ENCODE measurements at places on chromosomes 5 and 9. TPM values are rescaled to one million over a fixed set of nuclear protein-coding genes. Genes with fewer than 3 reads are reported as not detected.

FAM163B gene
- total RNA-seq, result not detected

DNA sequence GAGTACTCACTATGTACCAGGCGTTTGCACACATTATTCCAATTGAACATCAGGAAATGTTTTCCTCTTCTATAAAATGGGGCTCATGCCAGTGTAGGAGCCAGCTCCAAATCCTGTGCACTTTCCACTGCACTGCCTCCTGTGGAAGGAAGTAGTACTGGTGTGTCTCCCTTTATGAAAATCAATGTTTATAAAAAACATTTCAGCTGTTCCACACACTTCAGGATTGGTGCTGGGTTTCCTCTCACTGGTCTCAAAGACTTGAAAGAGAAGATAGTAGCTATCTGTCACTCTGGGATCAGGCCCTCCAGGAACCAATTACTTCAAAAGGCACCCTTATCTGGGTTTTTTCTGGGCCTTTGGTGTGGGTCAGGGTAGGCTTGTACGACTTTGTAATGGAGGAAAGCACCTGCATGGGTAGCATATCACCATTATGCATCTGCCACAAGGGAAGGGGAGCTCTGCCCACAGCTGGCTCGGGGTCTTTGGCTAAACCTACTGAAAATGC is 32.5 kb downstream of the RAB14 start:
- H3K27ac ChIP-seq, result no peak overlapping the region
- H3K36me3 ChIP-seq, result peaks cover 85% of the 10 kb centered on the region
- peaks cover 6% of the 10 kb centered on the region for H3K4me1 ChIP-seq
- H3K27me3 ChIP-seq, result no peaks in the 10 kb centered on the region

DNA sequence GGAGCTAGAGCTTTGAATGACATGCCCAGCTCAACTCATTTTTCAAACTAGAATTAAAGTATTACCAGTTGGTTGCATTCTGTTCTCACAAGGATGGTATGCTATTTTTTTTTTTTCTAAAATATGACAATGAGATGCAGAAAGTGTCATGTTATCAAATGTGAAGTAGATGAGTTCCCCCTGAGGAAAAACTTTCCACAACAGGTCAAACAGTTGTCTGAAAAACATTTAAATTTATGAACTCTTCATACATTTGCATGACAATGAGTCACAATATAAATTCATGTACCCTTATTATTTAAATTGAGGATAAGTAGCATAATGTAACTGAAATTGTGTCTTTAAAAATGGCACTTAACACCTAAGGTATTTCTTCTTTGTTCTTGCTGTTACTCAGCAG is 1720.5 kb upstream of the NUDT12 start:
- H3K27me3 ChIP-seq, result no peaks in the 10 kb centered on the region
- no peaks in the 10 kb centered on the region for H3K36me3 ChIP-seq
- no peak overlapping the region for H3K27ac ChIP-seq
- no peak overlapping the region for H3K4me3 ChIP-seq

GRCh38 chr9:78370991-78371390 is 74.1 kb downstream of the PSAT1 start:
- H3K27ac ChIP-seq, result no peak overlapping the region
- H3K36me3 ChIP-seq, result no peaks in the 10 kb centered on the region
- peaks cover 73% of the 10 kb centered on the region for H3K27me3 ChIP-seq
- H3K4me3 ChIP-seq, result no peak overlapping the region
- DNase-seq, result no peak
- H3K4me1 ChIP-seq, result no peaks in the 10 kb centered on the region

SIT1 gene
- not detected for total RNA-seq

- DNase-seq, result no peak
- no peaks in the 10 kb centered on the region for H3K27me3 ChIP-seq
- no peaks in the 10 kb centered on the region for H3K36me3 ChIP-seq
- no peak overlapping the region for H3K4me3 ChIP-seq
- H3K4me1 ChIP-seq, result peaks cover 51% of the 10 kb centered on the region
Measured at GRCh38 chr9:134214386-134214765, 50.0 kb upstream of the RNU6ATAC start.

- DNase-seq, result no peak
- peak overlapping the region; percentile 36 for H3K27ac ChIP-seq
- peaks cover 4% of the 10 kb centered on the region for H3K36me3 ChIP-seq
- H3K4me1 ChIP-seq, result peaks cover 6% of the 10 kb centered on the region
- H3K4me3 ChIP-seq, result no peak overlapping the region
- no peaks in the 10 kb centered on the region for H3K27me3 ChIP-seq
Measured at GRCh38 chr9:5838884-5839571, 6.1 kb upstream of the ERMP1 start.

DNA sequence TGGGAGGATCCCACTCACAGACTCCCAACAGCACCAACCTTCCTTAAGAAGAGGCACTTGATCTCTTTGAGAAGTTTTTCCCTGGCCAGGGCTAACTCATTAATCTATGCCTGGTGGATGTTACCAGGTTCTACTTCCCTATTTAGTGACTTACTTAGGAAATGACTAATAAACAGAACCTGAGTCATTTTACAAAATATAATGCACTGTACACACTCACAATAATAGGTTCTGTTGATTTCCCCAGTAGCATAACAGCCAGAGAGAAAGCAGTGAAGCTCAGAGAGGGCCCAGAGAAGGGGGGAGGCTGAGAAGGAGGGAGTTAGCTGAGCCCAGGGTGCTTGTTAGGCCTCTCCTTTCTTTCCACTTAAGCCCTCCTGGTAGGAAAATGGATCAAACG is 27.1 kb downstream of the FRMD3 start:
- peaks cover 65% of the 10 kb centered on the region for H3K4me1 ChIP-seq
- no peak overlapping the region for H3K4me3 ChIP-seq
- no peak for DNase-seq
- H3K27me3 ChIP-seq, result no peaks in the 10 kb centered on the region

FBXL7 gene
- total RNA-seq, result 27.7 TPM

DNA sequence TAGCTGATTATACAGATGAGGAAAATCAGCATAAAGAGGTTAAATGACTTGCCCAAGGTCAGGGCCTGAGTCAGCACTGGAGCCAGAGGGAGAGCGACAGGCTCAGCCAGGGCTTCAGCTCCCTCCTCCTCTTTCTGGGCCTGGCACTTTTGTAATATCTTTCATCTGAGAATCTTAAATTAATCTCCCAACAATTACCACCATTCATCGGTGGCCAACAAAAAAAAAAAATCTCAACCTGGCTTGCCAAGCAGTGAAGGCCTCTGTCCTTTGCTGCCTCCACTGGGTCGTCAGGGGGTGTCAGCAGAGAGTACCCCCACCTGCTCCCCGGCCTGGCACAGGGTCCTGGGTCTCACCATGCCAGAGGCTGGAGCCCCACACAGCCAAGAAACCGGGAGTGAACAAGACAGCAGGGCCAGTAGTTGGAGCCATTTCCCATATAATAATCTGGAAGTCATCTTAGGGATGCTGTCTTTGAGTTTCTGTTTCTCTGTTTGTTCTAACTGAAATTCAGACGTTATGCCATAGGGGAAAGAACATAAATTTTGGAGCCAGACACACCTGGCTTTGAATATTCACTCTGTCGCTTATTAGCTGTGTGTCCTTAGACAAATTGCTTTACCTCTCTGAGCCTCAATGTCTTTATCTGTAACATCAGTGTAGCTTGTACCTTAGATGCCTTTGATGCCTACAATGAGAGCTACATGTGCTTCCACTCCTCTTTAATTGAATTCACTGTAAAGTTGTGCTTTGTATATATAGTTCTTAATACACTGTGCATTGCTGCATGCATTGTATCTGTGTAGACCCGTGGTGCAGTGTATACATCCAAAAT is 299.9 kb upstream of the MSX2 start:
- H3K4me1 ChIP-seq, result peaks cover 10% of the 10 kb centered on the region
- peaks cover 45% of the 10 kb centered on the region for H3K27me3 ChIP-seq
- no peaks in the 10 kb centered on the region for H3K36me3 ChIP-seq
- H3K4me3 ChIP-seq, result no peak overlapping the region
- no peak overlapping the region for H3K27ac ChIP-seq

DNA sequence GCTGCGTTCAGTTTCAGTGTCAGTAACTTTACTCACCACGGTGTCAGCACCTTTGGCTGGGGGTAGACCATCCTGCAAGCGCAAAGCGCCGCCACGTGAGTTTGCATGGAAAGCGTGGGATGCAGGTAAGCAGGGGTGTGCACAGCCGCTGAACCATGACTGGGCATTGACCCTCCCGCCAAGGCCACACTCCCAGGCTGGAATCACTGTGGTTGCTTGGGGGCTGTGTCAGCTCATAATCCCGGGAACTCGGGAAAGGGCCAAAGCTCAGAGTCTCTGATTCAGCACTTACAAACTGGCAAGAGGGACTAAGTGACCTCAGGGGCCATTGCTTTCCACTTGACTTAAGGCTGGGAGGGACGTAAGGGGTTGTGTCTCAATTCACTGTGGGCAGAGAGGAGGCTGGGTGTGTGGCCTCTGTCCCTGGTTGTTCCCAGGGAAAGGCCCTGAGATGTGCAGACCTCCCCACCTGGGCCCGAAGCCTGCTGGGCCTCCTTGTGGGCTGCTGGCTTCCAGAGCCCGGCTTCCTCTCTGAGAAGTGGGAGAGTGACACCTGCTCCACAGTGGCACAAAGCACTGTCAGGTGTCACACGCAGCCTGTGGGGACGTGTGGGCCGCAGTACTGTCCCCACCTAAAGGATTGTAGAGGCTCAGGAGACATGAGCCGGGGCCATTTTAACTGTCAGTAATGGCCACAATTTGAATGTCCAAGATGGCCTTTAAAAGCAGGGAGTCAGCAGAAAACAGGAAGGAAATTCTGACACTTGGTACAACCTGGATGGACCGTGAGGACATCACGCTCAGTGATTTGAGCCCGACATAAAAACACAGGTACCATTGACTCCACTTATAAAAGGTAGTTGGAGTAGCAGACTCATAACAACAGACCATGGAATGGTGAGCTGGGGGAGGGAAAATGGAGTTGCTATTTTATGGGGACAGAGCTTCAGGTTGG is 16.7 kb downstream of the ABO start:
- peaks cover 30% of the 10 kb centered on the region for H3K4me1 ChIP-seq
- H3K4me3 ChIP-seq, result no peak overlapping the region
- H3K27ac ChIP-seq, result peak overlapping the region; percentile 77
- no peak for DNase-seq

GRCh38 chr5:36173426-36173825 is 21.5 kb downstream of the SKP2 start:
- no peak overlapping the region for H3K27ac ChIP-seq
- DNase-seq, result no peak
- peaks cover 87% of the 10 kb centered on the region for H3K36me3 ChIP-seq
- no peaks in the 10 kb centered on the region for H3K27me3 ChIP-seq
- H3K4me3 ChIP-seq, result no peak overlapping the region
- no peaks in the 10 kb centered on the region for H3K4me1 ChIP-seq

PCDHGC5 gene
- 2.9 TPM for total RNA-seq

FOXD1 gene
- total RNA-seq, result 0.19 TPM

GRCh38 chr5:78979909-78980308 is 5.2 kb downstream of the ARSB start:
- H3K27me3 ChIP-seq, result no peaks in the 10 kb centered on the region
- no peaks in the 10 kb centered on the region for H3K36me3 ChIP-seq
- DNase-seq, result no peak
- no peak overlapping the region for H3K27ac ChIP-seq
- H3K4me3 ChIP-seq, result no peak overlapping the region

PRDM12 gene
- total RNA-seq, result not detected

SOHLH1 gene
- total RNA-seq, result not detected

KIF27 gene
- total RNA-seq, result 4.1 TPM

PRKAA1 gene
- total RNA-seq, result 38.5 TPM

DNA sequence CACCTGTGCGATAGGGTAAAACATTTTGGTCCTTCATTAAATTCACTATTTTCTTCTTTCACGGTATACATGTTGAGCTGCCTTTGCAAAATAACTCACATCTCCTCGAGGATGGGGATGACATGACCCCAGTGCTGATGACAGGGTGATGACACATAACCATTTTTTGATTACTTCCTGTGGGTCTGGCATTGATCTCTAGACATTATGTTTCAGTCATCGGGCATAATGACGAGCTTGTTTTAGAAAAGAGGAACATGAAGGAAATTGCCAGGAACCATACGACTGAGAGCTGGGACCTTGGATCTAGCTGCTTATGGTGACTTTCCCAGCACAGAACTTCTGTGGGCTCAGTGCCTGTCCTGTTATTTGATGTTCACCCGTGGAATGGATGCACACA is 25.2 kb downstream of the COL5A1 start:
- H3K27ac ChIP-seq, result no peak overlapping the region
- DNase-seq, result no peak
- no peak overlapping the region for H3K4me3 ChIP-seq
- peaks cover 4% of the 10 kb centered on the region for H3K27me3 ChIP-seq

- no peaks in the 10 kb centered on the region for H3K4me1 ChIP-seq
- H3K36me3 ChIP-seq, result no peaks in the 10 kb centered on the region
- H3K27me3 ChIP-seq, result peaks cover 6% of the 10 kb centered on the region
- H3K4me3 ChIP-seq, result no peak overlapping the region
- H3K27ac ChIP-seq, result no peak overlapping the region
- no peak for DNase-seq
Measured at GRCh38 chr5:5295351-5295750, 127.1 kb upstream of the ICE1 start.

ANKRD34B gene
- not detected for total RNA-seq

CTNNA1 gene
- total RNA-seq, result 341 TPM

DNA sequence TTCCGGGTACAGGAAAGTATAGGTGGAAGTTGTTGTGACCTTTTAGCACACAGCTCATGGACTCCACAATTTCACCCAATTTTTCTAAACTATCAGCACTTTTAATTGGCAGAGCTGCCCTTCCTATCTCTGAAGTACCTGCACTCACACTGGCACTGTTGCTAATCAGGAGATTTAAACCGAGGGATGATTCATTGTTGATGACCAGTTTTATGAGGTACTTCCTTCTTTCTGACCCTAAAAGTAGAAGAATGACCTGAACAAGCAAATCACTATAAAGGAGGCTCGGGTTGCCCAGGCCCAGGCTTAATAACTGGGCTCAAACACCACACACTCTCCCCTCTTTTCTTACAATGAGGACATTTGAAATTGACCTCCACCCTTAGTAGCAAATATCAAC is 105.9 kb downstream of the KCNN2 start:
- H3K27ac ChIP-seq, result no peak overlapping the region
- no peak overlapping the region for H3K4me3 ChIP-seq
- no peaks in the 10 kb centered on the region for H3K4me1 ChIP-seq
- DNase-seq, result no peak
- no peaks in the 10 kb centered on the region for H3K36me3 ChIP-seq
- no peaks in the 10 kb centered on the region for H3K27me3 ChIP-seq

DNA sequence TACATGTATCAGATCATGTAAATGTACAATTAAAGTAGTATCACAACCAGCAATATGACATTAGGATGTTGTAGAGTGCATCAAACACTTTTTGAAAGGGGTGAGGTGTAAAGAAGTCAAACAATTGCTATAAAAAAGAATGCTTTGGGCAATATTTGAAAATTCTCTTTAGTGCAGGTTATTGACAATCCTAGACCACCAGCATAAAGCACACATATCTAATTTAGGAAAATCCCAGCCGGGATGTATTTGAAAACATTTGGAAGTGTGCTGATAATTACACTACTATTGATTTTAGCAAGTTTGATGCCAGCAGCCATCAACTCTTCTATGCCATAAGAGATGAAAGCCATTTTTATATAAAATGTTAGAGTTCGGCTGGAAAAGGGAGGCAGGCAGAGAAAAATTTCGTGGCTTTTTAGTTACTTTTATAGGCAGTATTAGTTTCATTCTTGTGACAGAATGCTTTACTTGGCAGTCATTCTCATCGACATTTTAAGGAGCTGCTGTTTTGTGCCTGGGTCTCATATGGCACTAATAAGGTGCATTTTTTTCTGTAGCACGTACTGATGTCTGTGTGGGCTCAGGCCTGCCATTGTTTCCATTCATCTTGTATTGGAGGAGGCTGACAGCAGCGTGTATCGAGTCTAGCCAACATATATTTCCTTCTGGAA is 285.7 kb downstream of the AOPEP start:
- peak overlapping the region; percentile 85 for H3K4me3 ChIP-seq
- no peak for DNase-seq
- peaks cover 100% of the 10 kb centered on the region for H3K4me1 ChIP-seq
- peaks cover 56% of the 10 kb centered on the region for H3K36me3 ChIP-seq

DMRT1 gene
- total RNA-seq, result not detected
